ENCODE measurements at places on chromosomes 3 and 15.

- H3K4me3 ChIP-seq = no peak overlapping the region
- H3K27ac ChIP-seq = no peak overlapping the region
- H3K4me1 ChIP-seq = no peaks in the 10 kb centered on the region
- H3K27me3 ChIP-seq = no peaks in the 10 kb centered on the region
- no peaks in the 10 kb centered on the region for H3K36me3 ChIP-seq
- no peak for DNase-seq
These were observed 414.2 kb downstream of the CNTN4 start for GRCh38 chr3:2512881-2513280.

- no peak for DNase-seq
- H3K4me1 ChIP-seq = no peaks in the 10 kb centered on the region
- H3K36me3 ChIP-seq = no peaks in the 10 kb centered on the region
- H3K27ac ChIP-seq = no peak overlapping the region
- no peak overlapping the region for H3K4me3 ChIP-seq
These were observed 95.0 kb downstream of the ANP32A start for GRCh38 chr15:68725736-68726135.

DNA sequence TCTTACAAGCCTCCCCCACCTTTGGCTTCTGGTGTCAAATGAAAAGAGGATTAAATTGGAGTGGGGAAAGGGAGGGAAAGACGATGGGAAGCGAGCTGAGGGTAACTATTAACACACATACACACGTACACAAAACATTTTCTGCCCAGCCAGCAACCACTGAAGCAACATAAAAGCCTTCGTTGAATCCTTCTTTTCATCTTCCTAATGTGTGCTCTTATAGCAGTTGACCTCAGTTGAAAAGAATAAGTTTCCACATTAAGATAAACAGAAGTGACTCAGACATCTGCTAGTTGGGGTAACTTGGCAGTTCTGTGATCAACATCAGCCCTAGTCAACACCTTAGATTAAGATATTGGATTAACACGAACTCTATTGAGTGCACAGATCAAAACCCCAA is 558.5 kb downstream of the MECOM start:
- H3K4me3 ChIP-seq = no peak overlapping the region
- no peak for DNase-seq
- 0 out of 2 replicates have a peak, but pooled peaks cover 5% of the 10 kb centered on the region for H3K36me3 ChIP-seq
- H3K4me1 ChIP-seq = no peaks in the 10 kb centered on the region
- H3K27me3 ChIP-seq = no peaks in the 10 kb centered on the region

- no peak overlapping the region for H3K27ac ChIP-seq
- DNase-seq = no peak
- H3K36me3 ChIP-seq = no peaks in the 10 kb centered on the region
- H3K4me1 ChIP-seq = no peaks in the 10 kb centered on the region
- no peaks in the 10 kb centered on the region for H3K27me3 ChIP-seq
- no peak overlapping the region for H3K4me3 ChIP-seq
These were observed 730.2 kb downstream of the TUSC7 start for GRCh38 chr3:117439812-117440211.

DNA sequence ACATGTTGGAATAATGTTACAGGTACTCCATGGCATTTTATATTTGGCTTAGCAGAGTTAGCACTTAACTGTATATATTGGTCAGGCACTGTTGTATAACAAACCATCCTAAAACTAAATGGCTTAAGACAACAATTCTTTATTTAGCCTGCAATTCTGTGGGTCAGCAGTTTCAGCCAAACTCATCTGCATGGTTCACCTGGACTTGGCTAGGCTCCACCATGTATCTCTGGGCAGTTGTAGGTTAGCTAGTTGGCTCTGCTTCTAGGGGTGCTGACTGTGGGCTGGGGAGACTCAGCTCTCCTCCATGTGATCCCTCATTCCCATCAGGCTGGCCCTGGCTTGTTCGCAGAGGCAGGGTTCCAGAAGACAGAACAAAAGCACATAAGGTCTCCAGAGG is 34.4 kb downstream of the RARB start:
- no peak overlapping the region for H3K4me3 ChIP-seq
- no peak for DNase-seq
- H3K27me3 ChIP-seq = no peaks in the 10 kb centered on the region
- H3K36me3 ChIP-seq = no peaks in the 10 kb centered on the region
- H3K4me1 ChIP-seq = peaks cover 20% of the 10 kb centered on the region
- no peak overlapping the region for H3K27ac ChIP-seq

GRCh38 chr3:12229146-12229851 is 59.6 kb upstream of the PPARG start:
- H3K27me3 ChIP-seq = no peaks in the 10 kb centered on the region
- no peaks in the 10 kb centered on the region for H3K36me3 ChIP-seq
- no peak overlapping the region for H3K27ac ChIP-seq
- peaks cover 28% of the 10 kb centered on the region for H3K4me1 ChIP-seq
- DNase-seq = no peak

DNA sequence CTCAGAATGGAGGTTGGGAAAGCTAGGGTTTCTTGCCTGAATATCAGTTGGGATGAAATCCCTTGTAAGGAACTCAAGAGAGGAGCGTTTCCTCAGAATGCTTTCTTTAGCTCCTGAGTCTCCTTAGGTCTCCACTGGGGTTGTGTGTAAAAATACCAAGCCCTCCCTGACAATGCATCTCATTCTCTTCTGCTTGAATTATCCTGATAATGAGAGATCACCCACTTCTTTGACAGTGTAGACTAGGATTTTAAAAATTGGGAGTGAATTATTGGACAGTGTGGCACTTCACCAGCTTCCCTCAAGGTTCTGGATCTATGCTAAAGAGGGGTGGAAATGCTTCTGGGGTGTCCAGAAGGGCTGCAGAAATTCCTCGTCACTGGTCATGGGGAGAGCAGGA is 41.8 kb upstream of the POLG start:
- no peaks in the 10 kb centered on the region for H3K27me3 ChIP-seq
- no peak overlapping the region for H3K4me3 ChIP-seq
- no peak for DNase-seq
- peaks cover 33% of the 10 kb centered on the region for H3K4me1 ChIP-seq
- H3K27ac ChIP-seq = no peak overlapping the region

GRCh38 chr15:68405378-68406250 is 26.3 kb downstream of the ITGA11 start:
- no peak overlapping the region for H3K27ac ChIP-seq
- H3K4me1 ChIP-seq = no peaks in the 10 kb centered on the region
- H3K27me3 ChIP-seq = no peaks in the 10 kb centered on the region
- no peaks in the 10 kb centered on the region for H3K36me3 ChIP-seq

DNA sequence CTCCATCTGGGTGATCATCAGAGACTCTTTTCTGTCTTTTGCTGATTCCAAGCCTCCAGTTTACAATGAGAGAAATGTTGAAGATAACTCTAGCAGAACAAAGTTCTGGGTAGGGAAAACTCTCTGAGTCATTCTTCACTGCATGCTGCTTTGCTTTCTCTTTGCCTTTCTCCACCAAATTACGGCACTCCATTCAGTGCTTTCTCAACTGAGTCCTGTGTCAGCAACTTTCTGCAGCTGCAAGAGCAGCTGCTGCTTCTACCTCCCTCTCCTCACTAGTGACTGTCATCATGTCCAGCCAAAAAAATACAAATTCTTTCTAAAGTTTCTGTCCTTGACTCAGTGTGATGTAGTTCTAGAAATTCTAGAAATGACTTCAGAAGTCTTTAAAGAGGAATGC is 953.8 kb downstream of the IGSF11 start:
- no peaks in the 10 kb centered on the region for H3K4me1 ChIP-seq
- H3K27ac ChIP-seq = no peak overlapping the region
- no peaks in the 10 kb centered on the region for H3K36me3 ChIP-seq

DNA sequence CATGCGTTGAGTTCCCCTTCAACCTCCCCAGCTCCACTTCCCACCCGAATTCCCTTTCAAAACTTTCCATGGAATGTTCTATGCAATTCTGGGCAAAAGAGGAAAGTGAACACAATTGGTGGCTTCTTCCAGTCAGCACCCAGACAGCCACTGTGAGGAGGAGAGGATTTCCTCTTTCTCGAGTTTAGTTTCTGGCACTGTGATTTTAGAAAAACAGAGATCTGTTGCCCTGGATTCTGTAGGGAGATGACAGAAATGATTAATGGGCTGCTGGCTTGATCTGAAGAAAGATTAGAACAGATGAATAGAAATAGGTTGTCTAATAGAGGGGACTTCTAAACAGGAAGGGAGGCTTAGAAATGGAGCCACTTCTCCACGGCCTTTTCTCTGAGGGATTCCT is 172.0 kb downstream of the MCTP2 start:
- H3K4me3 ChIP-seq = no peak overlapping the region
- no peaks in the 10 kb centered on the region for H3K27me3 ChIP-seq
- H3K27ac ChIP-seq = no peak overlapping the region
- H3K36me3 ChIP-seq = no peaks in the 10 kb centered on the region

- DNase-seq = peak; percentile 75
- H3K4me3 ChIP-seq = peak overlapping the region; percentile 72
- H3K4me1 ChIP-seq = peaks cover 21% of the 10 kb centered on the region
- H3K27ac ChIP-seq = peak overlapping the region; percentile 51
These were observed 1.2 kb downstream of the MECOM start for GRCh38 chr3:169662132-169662842.

GRCh38 chr3:100871306-100871705 is 121.9 kb downstream of the ABI3BP start:
- H3K36me3 ChIP-seq = no peaks in the 10 kb centered on the region
- no peak overlapping the region for H3K27ac ChIP-seq
- DNase-seq = no peak
- H3K4me1 ChIP-seq = no peaks in the 10 kb centered on the region

DNA sequence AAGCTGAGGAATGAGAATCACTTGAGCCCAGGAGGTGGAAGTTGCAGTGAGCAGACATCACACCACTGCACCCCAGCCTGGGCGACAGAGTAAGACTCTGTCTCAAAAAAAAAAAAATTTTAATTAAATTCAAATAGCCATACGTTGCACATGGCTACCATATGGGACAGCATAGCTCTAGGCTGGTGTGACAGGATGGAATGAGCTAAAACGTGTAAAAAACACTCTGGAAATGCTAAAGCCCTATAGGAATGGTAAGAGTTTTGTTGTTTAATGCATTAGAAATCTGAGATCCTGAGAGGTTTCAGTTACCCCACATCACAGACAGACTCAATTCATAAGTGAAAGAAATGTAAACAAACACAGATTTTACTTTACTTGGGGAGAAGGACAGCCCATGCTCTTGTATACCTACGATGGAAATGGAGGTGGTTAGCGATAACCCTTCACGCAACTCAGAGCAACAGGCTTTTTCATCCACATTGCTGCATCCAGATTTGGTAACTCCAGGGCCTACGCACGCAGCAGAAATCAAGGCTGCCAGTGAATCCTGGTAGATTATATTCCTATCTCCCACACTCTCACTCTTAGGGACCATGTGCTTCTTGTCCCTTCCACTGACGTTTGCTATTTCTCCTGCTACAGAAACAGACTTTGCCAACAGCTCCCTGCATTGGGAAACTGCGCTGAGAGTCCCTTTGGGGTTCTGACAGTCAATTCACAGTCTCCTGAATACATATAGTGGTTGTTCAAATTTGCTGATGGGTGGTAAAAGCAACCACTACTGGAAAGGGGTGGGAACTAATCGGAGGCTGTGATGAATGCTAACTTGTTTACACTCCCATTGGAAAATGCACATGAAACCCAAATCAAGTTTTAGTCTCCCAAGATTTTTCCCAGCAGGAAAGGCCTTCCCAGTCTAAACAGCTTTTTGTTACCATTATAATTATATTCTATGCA is 3.1 kb downstream of the SH3BP5 start:
- DNase-seq = no peak
- H3K4me3 ChIP-seq = no peak overlapping the region
- no peaks in the 10 kb centered on the region for H3K27me3 ChIP-seq
- H3K4me1 ChIP-seq = peaks cover 83% of the 10 kb centered on the region

- H3K27me3 ChIP-seq = no peaks in the 10 kb centered on the region
- no peak overlapping the region for H3K27ac ChIP-seq
- H3K36me3 ChIP-seq = peaks cover 10% of the 10 kb centered on the region
- H3K4me1 ChIP-seq = no peaks in the 10 kb centered on the region
These were observed 28.3 kb downstream of the SRP14 start for GRCh38 chr15:40010686-40011085.

GRCh38 chr3:64244011-64244942 is 19.0 kb upstream of the PRICKLE2 start:
- peaks cover 5% of the 10 kb centered on the region for H3K4me1 ChIP-seq
- no peak overlapping the region for H3K4me3 ChIP-seq
- no peaks in the 10 kb centered on the region for H3K36me3 ChIP-seq
- DNase-seq = peak; percentile 40

DNA sequence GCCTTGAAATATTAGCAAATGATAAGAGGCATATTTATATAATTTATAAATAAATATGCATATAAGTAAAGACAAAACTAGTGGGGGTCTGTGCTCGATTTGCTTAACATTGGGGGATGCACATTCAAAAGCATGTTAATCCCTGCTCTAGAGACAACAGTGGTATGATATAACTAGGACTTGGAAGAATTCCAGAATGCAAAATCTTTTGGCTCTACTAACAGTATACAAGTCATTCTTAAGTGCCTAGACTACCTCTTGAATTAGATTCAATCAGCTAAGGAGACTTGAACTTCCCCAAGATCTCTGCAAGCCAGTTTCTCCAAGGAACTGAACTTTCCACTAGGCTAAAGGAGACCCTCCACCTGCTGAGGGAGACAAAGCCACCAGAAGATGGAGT is 282.7 kb upstream of the RORA start:
- H3K36me3 ChIP-seq = no peaks in the 10 kb centered on the region
- no peak overlapping the region for H3K4me3 ChIP-seq
- H3K4me1 ChIP-seq = no peaks in the 10 kb centered on the region
- peaks cover 17% of the 10 kb centered on the region for H3K27me3 ChIP-seq

- no peaks in the 10 kb centered on the region for H3K36me3 ChIP-seq
- no peak overlapping the region for H3K27ac ChIP-seq
- no peak overlapping the region for H3K4me3 ChIP-seq
- no peak for DNase-seq
- H3K4me1 ChIP-seq = no peaks in the 10 kb centered on the region
These were observed 468.5 kb upstream of the KCNMB2 start for GRCh38 chr3:178067721-178068120.

- H3K36me3 ChIP-seq = peaks cover 7% of the 10 kb centered on the region
- peak; percentile 99 for DNase-seq
- peak overlapping the region; percentile 85 for H3K27ac ChIP-seq
- H3K4me3 ChIP-seq = peak overlapping the region; percentile 46
- H3K27me3 ChIP-seq = no peaks in the 10 kb centered on the region
- peaks cover 53% of the 10 kb centered on the region for H3K4me1 ChIP-seq
These were observed 5.8 kb downstream of the HYAL2 start for GRCh38 chr3:50316657-50317242.

DNA sequence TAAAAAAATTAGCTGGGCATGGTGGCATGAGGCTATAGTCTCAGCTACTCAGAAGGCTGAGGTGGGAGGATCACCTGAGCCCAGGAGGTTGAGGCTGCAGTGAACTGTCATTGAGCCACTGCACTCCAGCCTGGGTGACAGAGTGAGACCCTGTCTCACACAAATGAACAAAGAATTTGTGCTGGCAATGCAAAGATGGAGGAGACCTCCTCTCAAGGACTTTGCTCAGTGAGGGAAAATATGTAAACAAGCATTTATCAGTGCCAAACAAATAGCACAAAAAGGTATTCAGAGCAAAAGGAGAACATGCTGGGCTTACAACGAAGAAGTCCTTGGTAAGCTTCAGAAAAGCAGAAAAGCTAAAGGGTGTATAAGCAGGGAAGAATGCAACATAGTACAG is 113.1 kb upstream of the UMPS start:
- H3K27ac ChIP-seq = no peak overlapping the region
- no peak for DNase-seq
- no peaks in the 10 kb centered on the region for H3K36me3 ChIP-seq
- H3K4me3 ChIP-seq = no peak overlapping the region

Data from PC-9 (cell line).